CD4-positive, alpha-beta T cell treated with Interferon gamma for 1 hour (primary cell): ENCODE measurements at places on chromosomes 7 and 10.

DNA sequence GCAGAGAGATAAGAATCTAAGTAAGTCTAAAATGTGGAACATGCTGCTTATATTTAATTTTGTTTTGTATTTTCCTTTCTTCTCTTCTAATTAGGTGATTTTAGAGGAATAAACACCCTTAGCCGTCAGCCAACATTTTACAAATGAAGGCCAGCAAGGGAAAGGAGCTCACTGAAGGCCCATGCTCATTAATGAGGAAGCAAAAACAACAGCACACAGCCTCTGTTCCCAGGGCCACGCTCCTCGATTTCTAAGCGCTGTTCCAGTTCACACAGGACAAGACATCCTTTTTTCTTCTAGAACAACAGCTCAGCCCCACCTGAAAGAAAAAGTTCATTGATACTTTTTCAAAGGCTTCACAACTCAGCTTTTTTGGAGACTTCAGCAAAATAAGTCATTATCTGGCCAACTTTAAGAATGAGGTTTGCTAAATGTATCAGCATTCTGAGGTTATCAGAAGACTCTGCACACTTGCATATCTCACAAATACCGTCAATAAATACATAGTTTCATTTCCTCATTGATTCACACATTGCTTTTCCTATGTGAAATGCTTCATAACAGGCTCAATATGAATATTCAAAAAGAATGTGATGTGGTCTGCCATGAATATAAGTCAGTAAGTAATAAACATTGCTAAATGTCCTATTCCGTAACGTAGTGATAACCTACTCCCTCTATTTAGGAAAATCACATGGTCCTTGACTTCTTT is 34.8 kb upstream of the SFMBT2 start:
- no peak for DNase-seq

DNA sequence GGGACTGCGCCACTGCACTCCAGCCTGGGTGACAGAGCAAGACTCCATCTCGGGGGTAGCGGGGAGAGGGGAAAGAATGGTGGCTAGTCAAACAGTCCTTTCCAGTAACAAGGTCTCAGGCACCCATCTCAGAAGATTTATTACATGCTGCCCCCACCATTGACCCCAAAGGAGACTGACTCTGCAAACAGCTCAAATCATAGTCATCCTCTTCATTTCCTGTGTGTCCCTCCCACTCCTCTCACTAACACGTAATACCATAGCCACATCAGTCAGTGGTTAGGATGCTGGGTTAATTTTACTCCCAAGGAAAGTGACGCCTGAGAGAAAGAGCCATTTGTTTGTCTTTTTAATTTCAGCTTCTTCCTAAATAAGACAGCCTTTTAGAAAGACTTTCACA is 56.6 kb upstream of the BET1 start:
- DNase-seq, result no peak

- DNase-seq, result no peak
Observed at GRCh38 chr10:26525586-26525985, 87.4 kb downstream of the APBB1IP start.

DNA sequence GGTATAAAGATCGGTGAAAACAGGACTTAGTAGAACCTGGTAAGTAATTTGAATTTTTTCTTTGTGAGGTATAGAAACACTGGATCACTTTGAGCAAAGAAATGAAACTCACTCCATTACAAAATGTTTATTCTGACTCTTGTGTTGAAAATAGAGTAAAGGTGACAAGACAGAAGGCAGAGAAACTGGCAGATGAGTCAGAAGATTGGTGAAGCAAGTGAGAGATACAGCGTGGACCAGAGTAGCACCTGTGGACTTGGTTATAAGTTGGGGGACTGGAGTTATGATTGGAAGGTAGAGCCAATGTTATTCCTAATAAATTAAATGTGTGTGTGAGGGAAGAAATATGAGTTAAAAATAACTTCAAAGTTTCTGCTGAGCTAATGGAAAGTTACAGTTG is 620.9 kb downstream of the ZWINT start:
- DNase-seq, result no peak

- DNase-seq, result no peak
Observed at GRCh38 chr10:80855348-80855971, 317.8 kb downstream of the SH2D4B start.

GRCh38 chr10:31908157-31908556 is 20.5 kb downstream of the ARHGAP12 start:
- DNase-seq, result no peak
